ENCODE measurements at places on chromosomes 2 and 18. TPM values are rescaled to one million over a fixed set of nuclear protein-coding genes. Genes with fewer than 3 reads are reported as not detected.

SP110 gene
- total RNA-seq, result 10.0 TPM

POU3F3 gene
- 0.11 TPM for total RNA-seq

IKZF2 gene
- 5.6 TPM for total RNA-seq

FASTKD1 gene
- total RNA-seq, result 65.2 TPM

PRADC1 gene
- 85.8 TPM for total RNA-seq

SPP2 gene
- total RNA-seq, result not detected

DNA sequence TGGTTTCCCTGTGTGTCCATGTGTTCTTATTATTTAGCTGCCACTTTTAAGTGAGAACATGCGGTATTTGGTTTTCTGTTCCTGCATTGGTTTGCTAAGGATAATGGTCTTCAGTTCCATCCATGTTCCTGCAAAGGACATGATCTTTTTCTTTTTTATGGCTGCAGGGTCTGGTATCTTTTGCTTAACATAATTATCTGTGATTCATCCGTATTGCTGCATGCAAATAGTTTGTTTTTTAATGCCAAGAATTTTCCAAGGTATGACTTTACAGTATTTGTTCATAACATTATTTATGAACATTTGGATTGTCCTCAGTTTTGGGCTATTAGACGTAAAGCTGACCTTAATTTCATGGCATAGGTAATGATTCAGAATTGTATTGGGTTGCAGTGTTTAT is 17.8 kb downstream of the GIGYF2 start:
- no peak for DNase-seq

GRCh38 chr18:8717011-8717770 is 11.8 kb downstream of the MTCL1 start:
- DNase-seq, result no peak

DNA sequence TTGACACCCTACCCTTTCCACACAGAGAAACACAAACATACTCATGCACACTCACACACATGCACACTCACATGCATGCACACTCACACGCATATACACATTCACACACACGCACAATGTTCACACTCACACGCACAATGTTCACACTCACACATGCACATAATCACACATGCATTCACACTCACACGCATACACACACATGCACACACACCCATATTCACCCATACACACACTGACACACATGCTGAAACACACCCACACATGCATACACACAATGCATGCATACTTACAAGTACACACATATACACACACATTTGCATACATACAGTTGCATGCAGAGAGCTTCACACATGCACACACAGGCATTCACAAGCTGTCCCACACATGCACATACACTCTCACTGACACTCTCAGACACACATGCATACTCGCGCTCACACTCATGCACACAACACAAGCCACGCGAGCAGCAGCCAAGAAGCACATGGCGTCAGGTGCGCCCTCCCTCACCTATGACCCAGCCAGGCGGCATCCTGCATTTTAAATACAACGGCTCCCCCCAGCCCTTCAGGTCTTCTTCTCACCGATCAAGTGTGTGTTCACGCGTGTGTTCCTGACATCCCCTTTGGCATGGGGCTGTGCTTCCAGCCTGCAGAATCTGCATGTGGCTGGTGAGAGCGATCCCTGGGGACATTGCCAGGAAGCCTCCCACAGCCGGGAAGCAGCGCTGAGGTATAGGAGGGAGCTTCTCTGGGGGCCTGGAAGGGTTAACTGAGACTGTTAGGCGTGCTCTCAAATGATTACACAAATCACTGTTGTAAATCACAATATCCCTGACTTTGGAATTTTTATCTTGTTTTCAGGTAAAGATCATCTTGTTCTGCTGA is 195.1 kb downstream of the RTP5 start:
- DNase-seq, result no peak

DNA sequence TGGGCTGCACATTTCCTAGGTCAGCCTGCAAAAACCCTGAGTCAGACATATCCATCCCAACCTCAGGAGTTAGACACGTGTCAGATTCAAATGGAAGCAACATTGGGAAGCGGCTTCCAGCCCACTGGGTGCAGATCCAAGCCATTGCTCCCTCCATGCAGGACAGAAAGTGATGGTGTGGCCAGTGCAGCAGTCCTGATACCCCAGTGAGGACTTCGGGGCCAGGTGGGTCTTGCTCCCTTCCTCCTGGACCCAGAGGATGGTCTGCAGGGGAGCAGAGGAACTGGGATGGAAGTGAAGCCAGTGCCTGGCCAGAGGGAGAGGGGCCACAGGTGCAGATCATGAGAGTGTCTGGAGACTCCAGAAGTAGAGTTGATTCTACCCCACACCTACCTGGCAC is 252.0 kb downstream of the FAM210A start:
- DNase-seq, result peak; percentile 44

DNA sequence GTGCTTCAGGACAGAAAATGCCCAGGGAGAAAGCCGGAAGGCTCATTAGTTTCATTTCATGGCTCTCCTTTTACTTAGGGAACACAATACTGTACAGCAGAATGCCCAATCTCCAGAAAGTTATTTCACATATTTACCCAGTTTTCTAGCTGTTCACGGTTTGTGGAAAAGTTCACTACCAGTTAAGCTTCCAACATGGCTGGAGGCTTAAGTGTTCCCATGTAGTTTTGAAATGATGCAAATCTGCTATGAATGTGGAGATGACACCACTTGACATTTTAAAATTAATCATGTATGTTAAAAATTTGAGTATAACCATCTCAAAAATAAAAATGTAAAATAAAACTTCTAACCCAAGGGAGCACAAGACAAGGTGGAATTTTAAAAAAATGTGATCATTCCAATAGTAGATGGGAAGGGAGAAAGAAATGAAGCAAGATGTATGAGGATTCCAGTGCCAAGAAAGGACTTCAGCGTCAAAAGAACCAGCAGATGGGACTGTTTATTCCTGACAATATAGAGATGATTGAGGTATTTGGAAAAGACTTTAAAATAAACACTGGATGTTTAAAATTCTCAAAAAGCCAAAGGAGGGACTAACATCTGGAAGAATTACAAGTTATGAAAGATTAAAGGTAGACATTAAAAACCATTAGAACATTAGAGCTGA is 60.9 kb upstream of the OSR1 start:
- no peak for DNase-seq

DNA sequence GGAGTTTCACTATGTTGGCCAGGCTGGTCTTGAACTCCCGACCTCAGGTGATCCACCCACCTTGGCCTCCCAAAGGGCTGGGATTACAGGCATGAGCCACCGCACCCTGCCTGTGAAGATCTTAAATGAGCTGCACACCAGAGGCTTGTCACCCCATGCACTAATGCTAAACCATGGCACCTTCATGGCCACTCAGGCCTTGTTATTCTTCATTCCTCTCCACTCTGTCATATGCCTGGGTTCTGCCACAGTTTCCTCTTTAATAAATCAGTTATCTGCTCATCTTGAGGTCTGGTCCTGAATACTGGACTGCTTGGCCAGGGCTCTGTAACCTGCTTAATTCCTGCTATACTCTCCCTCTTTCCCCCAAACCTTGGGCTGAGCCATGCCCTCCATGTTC is 303.9 kb upstream of the FBXO11 start:
- DNase-seq, result no peak

DNA sequence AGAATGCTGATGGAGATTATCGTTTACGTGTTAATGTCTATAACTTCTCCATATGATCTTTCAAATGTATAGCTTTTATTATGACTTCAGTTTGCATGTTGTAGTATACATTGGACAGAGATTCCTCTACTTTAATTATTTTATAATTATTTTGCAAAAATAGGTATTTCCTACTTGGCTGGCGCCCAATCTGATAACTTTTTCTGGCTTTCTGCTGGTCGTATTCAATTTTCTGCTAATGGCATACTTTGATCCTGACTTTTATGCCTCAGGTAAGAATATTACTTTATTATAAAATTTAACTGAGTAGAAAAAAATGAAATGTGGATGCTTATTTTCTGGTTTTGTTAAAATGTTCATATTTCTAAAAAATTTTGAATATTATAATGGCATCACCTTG is 18.1 kb upstream of the ADGRF3 start:
- no peak for DNase-seq

- DNase-seq, result peak; percentile 75
These were observed 151.0 kb downstream of the TPO start for GRCh38 chr2:1563943-1564891.

DNA sequence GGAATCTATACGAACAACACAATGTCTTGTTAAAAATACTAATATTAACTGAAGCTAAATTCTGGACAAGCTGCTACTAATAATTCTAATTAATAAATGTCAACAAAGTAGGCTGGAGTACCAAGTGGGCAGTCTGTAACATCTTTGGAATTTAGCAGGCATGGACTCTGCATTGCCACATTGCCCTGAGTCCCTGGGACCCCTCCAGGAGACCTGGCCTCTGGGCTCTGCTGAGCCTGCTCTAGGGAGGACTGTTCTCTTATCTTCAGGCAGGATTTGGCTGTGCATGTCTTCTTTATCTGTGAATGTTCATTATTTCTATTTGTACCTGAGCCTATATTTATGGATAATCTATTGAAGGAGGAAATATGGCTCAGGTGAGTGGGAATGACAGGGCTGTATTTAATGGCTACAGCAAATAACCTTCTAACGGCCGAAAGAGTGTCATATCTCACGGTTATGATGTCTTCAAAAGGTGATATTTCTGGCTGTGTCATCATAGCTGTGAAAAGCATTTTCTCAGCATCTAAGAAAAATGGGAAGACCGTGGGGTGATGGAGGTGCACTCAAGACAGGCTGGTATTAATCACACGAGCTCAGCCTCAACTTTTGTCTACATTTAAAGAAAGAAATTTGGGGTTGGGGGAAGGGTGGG is 28.6 kb upstream of the SETBP1 start:
- no peak for DNase-seq

DNA sequence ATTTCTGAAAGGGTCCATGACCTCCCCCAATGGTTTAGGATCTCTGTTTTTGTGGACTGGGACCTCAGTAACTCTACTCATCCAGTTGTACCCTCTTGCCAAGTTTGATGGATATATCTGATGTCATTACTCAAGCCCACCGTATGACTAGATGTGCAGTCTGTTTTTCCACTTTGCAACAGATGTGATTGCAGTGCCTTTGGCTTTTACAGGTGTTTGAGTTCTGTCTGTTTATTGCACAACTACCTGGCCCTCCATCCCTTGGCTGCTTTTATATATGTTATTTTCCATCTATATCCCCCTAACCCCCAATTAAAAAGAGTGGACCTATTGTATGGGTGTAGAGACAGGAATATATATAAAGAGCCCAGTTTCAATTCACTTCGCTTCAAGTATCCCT is 10.8 kb downstream of the NCOA1 start:
- DNase-seq, result no peak

DNA sequence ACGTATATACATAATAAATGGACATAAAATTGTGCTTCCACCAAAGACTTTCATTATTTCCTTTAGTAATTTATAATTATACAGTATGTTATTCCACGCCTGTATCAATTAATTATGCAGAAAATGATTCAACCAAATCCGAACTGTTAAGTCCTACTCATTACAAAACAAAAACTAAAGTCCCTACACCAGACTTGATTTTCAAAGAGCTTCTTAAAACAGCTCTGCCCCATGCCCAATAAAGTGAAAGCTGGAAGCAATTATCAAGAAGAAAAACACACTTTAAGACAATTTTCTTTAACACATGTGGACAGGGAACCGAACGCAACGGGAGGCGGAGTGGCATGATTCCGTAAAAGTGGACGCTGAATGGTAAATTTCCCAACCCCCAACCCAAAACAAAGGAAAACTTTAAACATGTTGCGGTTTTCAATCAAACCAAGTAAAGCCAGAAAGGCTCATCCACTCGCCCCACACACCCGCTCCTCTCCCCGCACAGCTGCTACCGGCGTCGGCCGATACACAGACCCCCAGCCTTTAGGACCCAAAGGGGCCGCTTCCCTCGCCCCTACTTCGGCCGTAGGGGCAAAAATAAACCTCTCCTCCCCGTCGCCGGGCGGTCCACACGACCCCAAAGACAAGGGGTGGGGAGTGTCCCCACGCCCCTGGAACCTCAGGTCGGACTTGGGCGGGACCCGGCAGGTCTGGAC is 705 bp downstream of the YES1 start:
- DNase-seq, result no peak

- DNase-seq, result no peak
These were observed 40.8 kb downstream of the SCRN3 start for GRCh38 chr2:174436351-174436750.

DNA sequence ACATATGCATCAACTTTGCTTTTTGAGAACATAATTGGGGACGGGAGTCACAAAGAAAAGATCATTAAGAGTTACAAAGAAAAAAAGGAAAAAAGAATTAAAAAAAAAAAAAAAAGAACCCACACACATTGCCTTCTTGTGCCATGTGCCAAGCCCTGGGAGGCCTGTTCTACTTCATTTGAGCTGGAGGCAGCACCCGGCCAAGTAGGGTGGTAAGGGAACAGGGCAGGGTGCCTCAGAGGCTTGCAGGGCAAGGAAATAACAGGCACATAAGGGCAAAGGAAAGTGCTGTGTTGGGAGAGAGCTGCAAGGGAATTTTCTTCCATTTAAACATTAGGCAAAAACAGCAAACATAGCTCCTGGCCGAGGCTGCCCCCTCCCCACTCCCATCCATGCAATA is 418.0 kb downstream of the TMEM182 start:
- no peak for DNase-seq

GRCh38 chr18:598124-598589 is 1.4 kb downstream of the CLUL1 start:
- no peak for DNase-seq

- no peak for DNase-seq
These were observed 30.5 kb downstream of the ZEB2 start for GRCh38 chr2:144489315-144489916.

- DNase-seq, result peak; percentile 41
These were observed 82.6 kb downstream of the HDAC4 start for GRCh38 chr2:239318151-239318611.
